ENCODE measurements at places on chromosomes 1 and 21.
A peak's percentile ranks its signal among the peaks of the same experiment; 100 is the strongest.

- no peak for DNase-seq
Observed at GRCh38 chr21:29170944-29171343, 40.5 kb downstream of the MAP3K7CL start.

DNA sequence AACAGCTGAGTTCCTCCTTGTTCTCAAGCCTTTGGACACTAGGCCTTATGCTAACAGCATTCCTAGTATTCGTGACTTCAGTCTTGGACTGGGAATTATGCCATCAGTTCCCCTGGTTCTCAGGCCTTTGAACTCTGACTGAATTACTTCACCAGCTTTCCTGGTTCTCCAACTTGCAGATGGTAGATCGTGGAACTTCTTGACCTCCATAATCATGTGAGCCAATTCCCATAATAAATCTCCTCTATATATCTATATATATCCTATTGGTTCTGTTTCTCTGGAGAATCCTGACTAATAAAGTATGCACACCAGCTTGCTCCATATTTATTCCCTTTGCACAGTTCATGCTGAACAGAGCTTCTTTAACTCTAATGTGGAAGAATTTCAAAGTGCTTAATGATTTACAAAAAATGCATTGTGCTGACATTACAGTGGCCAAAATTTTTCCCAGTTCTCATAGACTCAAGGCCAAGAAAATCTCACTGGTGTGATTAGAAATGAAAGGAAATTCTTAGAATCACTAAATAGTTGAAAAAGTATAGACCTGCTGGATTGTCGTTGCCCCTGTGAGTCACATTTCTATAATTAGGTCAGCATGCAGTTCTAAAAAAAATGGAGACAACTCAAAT, 462.9 kb upstream of the ADAMTS5 start:
- no peak for DNase-seq

- no peak for DNase-seq
Observed at GRCh38 chr21:19767546-19767945, 1230.7 kb upstream of the NCAM2 start.

DNA sequence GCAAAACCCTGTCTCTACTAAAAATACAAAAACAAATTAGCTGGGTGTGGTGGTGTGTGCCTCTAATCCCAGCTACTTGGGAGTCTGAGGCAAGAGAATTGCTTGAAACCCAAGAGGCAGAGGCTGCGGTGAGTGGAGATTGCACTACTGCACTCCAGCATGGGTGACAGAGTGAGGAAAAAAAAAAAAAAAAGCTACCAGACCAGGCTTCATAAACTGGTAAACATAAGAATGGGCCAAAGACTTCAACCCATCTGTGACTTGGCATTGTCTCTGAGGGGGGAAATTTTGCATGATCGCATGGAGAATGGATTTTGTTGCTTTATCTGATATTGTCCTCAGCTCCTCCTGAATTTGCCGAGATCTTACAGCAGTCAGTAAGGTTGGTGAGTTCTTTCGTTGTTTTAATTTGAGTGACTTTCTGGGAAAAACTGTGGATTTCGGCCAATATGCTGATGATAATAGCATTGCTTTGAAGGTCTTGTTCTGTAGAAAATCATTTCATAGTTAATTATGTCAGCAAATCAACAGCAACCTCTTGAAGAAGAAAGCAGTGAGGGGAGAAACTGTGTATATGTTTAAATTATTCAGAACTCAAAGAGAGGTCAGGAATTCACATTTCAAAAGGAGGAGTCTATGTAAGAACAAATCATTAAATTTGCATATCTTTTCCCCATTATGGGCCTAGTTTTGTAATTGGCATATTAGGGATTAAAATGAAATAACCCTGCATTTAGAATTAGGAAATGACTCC, 13.1 kb downstream of the FGGY start:
- no peak for DNase-seq

- DNase-seq = no peak
Observed at GRCh38 chr1:87902830-87903229, 574.1 kb downstream of the LMO4 start.

DNA sequence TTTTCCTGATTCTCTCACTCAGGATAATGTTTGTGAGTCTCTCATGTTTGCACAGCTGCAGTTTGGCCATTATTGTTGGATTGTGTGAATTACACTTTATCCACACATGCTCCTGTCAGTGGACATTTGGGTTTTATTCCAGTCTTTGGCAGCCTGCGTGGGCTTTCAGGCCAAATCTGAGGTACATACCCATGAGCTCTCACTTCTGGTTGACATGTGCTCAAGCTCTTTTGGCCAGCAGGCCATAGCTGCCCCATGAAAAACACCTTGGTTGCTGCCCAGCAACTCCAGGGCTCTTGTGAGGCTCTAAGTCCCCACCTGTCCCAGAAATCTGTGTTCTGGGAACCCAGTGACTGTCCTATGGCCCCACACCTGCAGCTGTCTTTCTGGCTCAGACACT, 124.5 kb upstream of the GALNT2 start:
- DNase-seq = no peak

- peak; percentile 56 for DNase-seq
Observed at GRCh38 chr1:171801487-171801891, 20.0 kb downstream of the METTL13 start.

GRCh38 chr1:208069317-208069716, 158.4 kb upstream of the CD34 start:
- DNase-seq = peak; percentile 70

DNA sequence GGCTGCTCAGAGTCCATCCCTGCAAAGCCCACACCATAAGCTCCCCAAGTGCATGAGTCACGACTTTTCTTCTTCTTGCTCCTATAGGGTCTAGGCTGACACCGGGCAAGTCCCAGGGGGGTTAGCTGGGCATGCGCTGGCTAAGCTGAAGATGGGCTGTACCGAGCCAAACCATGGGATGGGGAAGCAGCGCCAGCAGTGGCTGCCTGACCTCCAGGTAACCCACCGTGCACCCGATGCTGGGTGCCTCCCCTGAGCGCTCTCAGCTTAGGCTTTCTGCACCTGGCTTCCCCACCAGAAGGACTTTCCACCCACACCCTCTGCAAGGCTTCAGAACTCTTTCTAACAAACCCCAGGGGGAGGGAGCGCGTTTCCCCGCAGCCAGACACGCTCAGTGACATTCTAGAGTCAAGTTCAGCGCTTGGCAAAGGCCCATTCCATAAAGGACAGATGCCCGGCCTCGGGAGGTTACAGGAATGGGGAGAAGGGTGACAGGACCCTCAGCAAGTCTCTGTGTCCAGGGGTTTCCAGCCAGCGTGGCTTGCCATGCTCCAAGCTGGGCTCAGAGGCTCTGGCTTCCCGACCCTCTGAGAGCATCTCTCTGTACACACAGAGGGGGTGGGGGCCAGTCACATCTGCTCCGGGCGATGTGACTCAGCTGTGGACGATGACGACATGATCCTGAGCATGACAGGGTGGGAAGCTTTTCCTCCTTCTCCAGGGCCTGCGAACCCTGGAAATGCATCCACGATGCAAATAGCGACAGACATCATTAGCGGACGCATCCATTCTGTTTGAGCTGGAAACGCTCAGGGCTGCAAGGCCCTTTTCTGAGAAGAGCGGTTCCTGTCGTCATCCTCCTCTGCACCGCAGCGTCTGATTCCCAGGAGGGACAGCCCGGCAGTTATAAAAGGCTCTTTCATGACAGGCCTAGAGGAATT, 107.8 kb downstream of the SIK1 start:
- no peak for DNase-seq

- DNase-seq = no peak
Observed at GRCh38 chr1:4411862-4412261, 242.5 kb upstream of the AJAP1 start.

GRCh38 chr1:56199061-56199460, 380.3 kb downstream of the PLPP3 start:
- no peak for DNase-seq

DNA sequence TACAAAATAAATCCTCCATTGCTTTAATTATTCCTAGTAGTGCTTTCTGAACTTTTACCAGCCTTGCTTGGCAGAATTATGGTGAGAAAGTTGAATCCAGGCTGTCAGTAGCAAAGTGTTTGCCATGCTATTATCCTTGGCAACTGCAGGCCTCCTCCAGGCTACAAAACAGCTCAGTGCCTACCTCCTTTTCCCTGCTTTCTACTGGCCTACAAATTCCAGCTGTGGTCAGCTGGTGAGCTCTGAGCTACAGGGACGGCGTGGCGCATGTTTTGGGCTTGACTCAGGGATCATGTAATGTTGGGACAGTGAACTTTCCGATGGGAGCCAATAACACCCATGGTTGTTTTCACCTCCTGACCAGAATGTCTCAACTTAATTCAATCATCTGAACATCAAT, 456.1 kb upstream of the ADAMTS5 start:
- no peak for DNase-seq

DNA sequence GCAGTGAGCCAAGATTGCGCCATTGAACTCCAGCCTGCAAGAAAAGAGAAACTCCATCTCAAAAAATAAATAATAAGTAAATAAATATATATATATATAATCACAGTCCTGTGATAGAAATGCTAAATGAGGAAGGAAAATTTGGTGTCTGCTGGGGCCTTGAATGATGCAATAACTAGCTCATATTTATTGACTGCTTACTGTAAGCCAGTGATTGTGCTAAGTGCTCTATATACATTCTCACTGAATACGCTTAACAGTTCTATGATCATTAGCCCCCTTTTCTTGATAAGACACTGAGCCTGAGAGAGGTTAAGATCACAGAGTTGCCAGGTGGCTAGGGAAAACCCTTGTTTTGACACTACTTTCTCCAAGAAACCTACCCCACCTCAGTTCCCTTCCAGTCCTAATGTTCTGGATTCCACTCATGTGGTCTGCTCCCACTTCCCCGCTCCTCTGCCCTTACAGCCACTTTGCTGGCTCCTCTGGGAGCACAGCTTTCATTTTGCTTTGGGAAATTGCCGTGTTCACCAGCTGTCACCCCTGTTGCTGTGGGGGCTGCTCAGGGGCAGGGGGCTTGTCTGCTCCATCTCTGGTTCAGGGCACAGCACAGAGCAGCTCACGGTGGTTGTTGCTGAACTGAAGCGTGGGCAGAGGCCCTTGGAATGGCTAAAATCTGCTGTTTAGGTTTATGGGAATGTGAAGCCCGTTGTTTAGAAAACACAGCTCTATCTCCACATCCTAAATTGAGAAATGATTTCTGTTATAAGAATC, 2.5 kb upstream of the BMP8A start:
- no peak for DNase-seq

DNA sequence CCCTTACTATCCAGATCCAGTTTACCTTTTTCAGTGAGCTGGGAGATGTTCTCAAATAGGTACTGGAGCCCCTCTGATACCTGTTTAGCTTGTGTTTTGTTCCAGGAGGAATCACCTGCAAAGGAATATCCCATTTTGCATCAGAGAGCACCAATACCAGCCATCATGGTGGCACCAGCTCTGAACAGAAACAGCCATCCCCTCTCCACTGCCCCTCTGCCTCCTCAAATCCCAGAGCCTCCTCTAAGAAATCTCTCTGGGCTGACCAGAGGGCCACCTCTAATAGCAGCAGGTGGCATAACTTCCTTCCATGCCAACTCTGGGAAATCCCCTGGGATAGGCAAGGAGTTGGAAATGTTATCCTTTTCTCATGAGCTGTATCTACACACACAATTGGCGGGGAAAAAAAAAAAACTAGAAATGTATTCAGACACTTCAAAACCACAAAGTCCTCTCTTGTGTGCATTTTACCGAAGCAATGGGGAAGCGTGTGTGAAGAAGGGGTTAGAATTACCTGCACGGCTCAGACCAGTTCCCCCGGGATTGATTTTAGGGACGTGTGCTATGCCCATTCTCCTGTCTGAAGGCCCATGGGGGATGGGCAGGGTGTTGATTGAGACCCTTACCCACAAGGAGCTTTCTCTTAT, 2.4 kb downstream of the PGLYRP4 start:
- DNase-seq = peak; percentile 3

DNA sequence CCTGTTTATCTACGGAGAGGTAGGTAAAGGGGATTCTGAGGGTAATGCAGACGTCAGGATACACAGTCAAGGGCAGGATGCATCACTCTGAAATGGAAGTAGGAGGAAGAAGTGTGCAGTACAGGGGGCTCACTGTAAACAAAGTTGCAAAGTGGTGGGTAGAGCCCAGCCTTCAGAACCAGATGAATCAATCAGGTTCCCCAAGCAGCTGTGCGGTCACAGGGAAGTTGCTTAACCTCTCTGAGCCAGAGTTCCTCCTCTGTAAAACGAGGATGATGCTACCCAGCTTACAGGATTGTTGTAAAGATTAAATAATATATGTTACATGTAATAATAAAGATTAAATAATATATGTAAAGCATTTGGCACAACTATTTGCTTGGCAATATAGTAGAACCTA, 13.5 kb upstream of the MYOM3 start:
- no peak for DNase-seq

DNA sequence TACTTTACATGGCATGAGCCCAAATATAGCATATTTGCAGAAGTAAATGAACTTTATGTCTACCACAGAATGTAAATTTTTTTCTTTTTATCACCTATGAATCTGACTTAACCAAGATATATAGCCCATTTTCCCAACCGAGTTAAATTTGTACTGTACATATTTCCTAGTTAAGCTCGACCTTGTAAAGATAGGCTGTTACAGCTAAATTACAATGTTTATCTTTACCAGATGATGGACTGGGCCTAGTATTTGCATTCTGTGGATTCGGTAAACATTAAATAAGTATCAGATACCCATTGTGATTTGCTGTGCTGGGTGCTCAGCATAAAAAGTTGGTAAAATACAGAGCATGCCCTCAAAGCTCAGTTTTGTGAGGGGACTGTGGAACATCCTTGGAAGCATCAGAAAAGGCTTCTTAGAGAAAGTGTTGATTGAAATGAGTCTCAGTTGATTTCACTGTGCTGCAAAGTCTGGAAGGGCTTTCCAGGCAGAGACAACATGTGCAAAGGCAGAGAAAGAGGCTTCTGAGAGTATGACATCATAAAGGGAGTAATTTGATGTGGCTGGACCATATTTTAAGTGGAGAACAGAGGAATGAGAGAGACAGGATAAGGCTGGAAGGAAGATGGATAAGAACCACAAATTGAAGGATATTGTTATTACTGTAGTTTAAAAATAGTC, 27.4 kb downstream of the MORC3 start:
- DNase-seq = no peak

GRCh38 chr1:203276408-203276807, 28.9 kb upstream of the BTG2 start:
- no peak for DNase-seq

DNA sequence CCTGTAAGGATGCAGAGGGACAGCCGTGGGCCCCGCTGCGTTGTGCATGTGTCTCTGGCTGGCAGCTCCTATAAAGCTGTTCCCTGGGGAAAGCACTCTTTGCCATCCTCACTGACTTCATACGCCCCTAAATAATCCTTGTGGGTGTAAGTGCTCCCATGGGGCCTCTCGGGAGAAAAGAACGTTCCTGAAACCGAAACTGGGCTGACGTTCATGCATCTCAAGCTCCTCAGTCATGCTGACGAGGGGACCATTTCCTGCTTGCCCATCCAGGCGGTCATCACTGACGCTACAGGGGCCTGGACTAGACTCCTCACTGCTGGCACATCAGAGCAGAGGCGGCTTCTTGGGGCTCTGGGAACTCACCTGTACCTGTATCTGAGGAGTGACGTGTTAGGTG, 73.1 kb upstream of the USP24 start:
- no peak for DNase-seq

GRCh38 chr1:12636098-12636950, 7.6 kb upstream of the AADACL4 start:
- no peak for DNase-seq

- DNase-seq = no peak
Observed at GRCh38 chr1:166956057-166956850, 19.1 kb downstream of the ILDR2 start.

- no peak for DNase-seq
Observed at GRCh38 chr1:225890346-225891228, 1.6 kb upstream of the LEFTY1 start.

GRCh38 chr21:37378700-37379139, 12.1 kb downstream of the DYRK1A start:
- DNase-seq = no peak

Measured in NCI-H1105 treated with DMSO at 0.1 percent for 48 hours (cell line).